ENCODE measurements at places on chromosomes 12 and 14. TPM values are rescaled to one million over a fixed set of nuclear protein-coding genes. Genes with fewer than 3 reads are reported as not detected.

Gene CACNA1C
- total RNA-seq, result 1.4 TPM

Gene ACOT6
- not detected for total RNA-seq

Gene COL2A1
- total RNA-seq, result not detected

Gene TMTC1
- total RNA-seq, result not detected

Gene LRP1
- total RNA-seq, result 2.3 TPM

Gene VRTN
- not detected for total RNA-seq

Gene KRT79
- not detected for total RNA-seq

- DNase-seq, result no peak
These were observed 7.2 kb downstream of the CPNE8 start for GRCh38 chr12:38898001-38898684.

DNA sequence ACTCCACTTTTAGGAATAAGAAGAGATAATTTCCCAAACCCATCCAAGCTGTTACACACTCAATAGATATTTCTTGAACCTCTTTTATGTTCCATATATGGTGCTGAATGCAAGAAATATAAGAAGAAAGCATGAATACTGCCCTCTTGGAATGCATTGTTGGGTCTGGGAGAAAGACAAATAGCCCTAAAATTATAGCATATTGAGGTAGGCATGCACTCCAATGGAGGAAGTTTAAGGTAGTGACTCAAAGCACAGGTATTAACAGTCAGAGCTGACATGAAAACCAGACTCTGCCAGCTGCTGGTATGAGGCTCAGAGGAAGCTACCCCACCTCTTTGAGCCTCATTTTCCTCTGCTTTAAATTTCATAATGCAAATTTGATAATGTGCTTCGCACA lies 261.3 kb upstream of the NOS1 start:
- no peak for DNase-seq

DNA sequence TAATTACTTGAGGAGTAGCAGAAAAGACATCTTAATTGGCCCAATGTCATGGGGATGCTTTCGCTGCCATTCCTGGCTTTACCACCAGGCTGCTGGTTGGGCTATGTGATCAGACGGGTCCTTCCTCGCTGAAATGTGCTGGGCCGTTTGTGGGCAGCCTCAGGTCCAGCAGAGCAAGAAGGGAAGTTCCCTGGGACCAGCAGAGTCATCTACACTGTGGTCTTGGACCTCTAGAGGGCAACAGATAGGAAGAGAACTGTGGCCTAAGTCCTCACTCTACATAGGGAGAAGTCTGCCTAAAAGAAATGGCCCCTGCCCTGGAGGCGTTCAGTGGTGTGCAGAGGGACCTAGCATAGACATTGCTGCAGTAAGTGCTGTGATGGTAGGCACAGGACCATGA lies 10.9 kb downstream of the EVL start:
- no peak for DNase-seq

DNA sequence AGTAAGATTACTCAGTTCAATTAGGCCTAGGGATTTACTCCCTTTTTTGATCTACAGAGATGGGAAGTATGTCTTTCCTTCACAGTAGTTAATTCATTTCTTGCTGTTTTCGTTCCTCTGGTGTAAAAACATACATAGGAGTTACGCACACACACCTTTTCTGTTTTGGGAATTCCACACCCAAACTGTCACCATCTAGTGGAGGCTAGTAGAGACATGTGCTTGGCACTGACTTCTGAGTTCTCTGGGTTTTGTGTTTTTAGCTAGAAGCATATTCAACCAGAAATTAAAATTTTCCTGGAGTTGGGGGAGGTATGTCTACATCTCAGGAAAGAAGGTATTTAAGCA lies 1.4 kb downstream of the SUSD6 start:
- peak; percentile 41 for DNase-seq

- no peak for DNase-seq
These were observed 441.1 kb downstream of the ETNK1 start for GRCh38 chr12:23066095-23066494.

GRCh38 chr12:14923944-14924343 lies 14.4 kb downstream of the ERP27 start:
- no peak for DNase-seq

DNA sequence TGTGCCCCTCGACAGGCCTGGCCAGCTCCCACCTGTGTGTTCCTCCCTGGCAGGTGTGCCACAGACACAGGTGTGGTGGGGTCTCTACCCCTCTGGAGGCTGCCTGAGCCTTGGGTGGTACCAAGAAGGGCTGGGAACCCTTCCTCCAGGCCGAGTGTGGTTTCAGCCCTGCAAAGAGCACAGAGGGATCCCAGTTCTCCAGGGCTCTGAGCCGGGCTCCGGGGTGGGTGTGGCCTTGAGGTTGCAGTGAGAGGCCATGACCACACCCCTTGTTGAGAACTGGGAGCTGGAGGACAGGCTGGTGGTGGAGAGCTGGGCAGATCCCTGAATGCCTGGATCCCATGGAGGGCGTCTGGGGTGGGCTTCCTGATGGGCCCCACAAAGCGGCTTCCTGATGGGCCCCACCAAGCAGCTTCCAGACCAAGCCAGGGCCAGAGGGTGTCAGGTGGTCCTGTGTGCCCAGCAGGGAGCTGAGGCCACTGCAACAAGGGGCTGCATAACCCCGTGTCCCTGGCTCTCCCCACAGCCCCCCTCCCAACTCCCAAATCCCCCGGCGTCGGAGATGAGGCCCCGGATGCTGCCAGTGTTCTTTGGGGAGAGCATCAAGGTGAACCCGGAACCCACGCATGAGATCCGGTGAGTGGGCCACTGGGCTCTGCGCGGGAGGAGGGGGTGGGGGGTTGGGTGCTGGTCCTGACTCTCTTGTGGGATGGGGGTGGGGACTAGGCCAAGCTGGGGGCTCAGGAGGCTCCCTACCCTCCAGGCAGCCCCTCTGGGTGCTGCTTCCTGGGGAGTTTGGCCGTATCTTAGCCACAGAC lies 16.6 kb downstream of the RFLNA start:
- DNase-seq, result no peak

All from OCI-LY7 (cell line).